Esophagus squamous epithelium (tissue), 5 donors: ENCODE measurements at places on chromosomes 12 and 14. TPM values are rescaled to one million over a fixed set of nuclear protein-coding genes. Genes with fewer than 3 reads are reported as not detected.

- peaks cover 29% of the 10 kb centered on the region for H3K4me1 ChIP-seq
- H3K36me3 ChIP-seq: no peaks in the 10 kb centered on the region
- H3K4me3 ChIP-seq: no peak overlapping the region
- DNase-seq: no peak
- H3K27ac ChIP-seq: peak overlapping the region; percentile 75
Measured at GRCh38 chr14:54686871-54687749, 120.2 kb downstream of the SAMD4A start.

The CISTR gene
- total RNA-seq: not detected

DNA sequence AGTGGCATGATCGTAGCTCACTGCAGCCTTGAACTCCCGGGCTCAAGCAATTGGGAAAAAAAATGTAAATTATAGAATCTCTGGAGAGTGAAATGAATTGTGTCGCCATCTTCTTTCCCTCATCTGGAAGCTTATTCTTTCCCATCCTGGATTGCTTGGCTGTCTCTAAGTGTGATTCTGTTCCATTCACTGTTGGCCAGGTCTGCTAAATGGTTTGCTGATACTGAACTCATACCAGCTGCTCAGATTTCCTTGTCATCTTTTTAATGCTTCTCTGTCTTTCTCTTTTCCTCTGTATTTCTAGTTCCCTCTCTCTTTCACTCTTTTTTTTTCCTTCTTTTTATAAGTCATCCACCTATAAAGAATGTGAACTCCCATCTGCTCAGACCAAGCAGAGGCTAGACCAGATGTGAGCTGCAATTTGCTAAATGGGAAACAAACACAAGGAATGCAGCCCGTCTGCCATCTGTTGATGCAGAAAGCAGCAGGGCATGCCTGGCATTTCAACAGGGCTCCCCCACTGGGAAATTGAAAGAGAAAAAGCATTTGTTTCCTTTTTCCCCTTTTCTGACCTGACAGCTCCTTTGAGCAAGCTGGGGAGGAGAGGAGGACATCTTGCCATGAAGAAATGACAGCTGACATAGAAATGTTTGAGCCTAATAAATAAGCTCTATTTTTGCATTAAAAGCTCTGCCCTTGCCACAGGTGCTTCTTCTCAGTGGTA lies 1823.6 kb upstream of the FLRT2 start:
- no peak for DNase-seq
- no peaks in the 10 kb centered on the region for H3K27me3 ChIP-seq
- H3K36me3 ChIP-seq: no peaks in the 10 kb centered on the region
- no peak overlapping the region for H3K27ac ChIP-seq
- no peak overlapping the region for H3K4me3 ChIP-seq

- H3K27ac ChIP-seq: peak overlapping the region; percentile 71
- peaks cover 28% of the 10 kb centered on the region for H3K4me1 ChIP-seq
Measured at GRCh38 chr14:32940066-32940651, 1.5 kb downstream of the NPAS3 start.

GRCh38 chr12:81874166-81874565 lies 115.0 kb upstream of the PPFIA2 start:
- no peaks in the 10 kb centered on the region for H3K4me1 ChIP-seq
- no peaks in the 10 kb centered on the region for H3K36me3 ChIP-seq
- no peak for DNase-seq
- no peaks in the 10 kb centered on the region for H3K27me3 ChIP-seq
- H3K4me3 ChIP-seq: no peak overlapping the region
- H3K27ac ChIP-seq: no peak overlapping the region

DNA sequence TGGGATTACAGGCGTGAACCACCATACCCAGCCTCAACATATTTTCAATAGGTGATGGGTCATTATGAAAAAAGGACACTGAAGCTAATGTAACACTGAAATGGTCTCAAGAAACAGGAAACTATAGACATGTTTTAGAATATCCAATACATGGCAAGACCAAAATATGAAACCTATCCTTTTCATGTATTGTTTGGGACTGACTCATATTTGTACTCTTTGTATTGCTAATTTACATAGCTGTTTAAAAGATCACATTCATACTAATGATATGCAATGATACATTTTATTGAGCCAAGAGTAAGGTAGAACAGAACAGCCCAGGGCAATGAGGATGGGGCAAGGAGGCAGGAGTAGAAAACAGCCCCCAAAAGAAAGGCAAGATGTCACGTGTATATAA lies 32.6 kb downstream of the RESF1 start:
- H3K4me3 ChIP-seq: no peak overlapping the region
- H3K27ac ChIP-seq: no peak overlapping the region
- no peak for DNase-seq
- no peaks in the 10 kb centered on the region for H3K27me3 ChIP-seq

The GDF11 gene
- 0.19 TPM for total RNA-seq

GRCh38 chr12:15749937-15750336 lies 39.3 kb downstream of the EPS8 start:
- H3K4me1 ChIP-seq: peaks cover 12% of the 10 kb centered on the region
- H3K4me3 ChIP-seq: no peak overlapping the region
- H3K27me3 ChIP-seq: no peaks in the 10 kb centered on the region
- no peak for DNase-seq
- no peaks in the 10 kb centered on the region for H3K36me3 ChIP-seq
- no peak overlapping the region for H3K27ac ChIP-seq

GRCh38 chr12:112370199-112370598 lies 12.0 kb downstream of the HECTD4 start:
- no peaks in the 10 kb centered on the region for H3K36me3 ChIP-seq
- no peak for DNase-seq
- H3K4me1 ChIP-seq: no peaks in the 10 kb centered on the region
- no peak overlapping the region for H3K4me3 ChIP-seq
- H3K27me3 ChIP-seq: no peaks in the 10 kb centered on the region

GRCh38 chr12:129887101-129887500 lies 16.7 kb downstream of the TMEM132D start:
- H3K4me1 ChIP-seq: no peaks in the 10 kb centered on the region
- no peak overlapping the region for H3K27ac ChIP-seq
- no peak for DNase-seq
- no peaks in the 10 kb centered on the region for H3K36me3 ChIP-seq

The KRT74 gene
- 6.7 TPM for total RNA-seq

DNA sequence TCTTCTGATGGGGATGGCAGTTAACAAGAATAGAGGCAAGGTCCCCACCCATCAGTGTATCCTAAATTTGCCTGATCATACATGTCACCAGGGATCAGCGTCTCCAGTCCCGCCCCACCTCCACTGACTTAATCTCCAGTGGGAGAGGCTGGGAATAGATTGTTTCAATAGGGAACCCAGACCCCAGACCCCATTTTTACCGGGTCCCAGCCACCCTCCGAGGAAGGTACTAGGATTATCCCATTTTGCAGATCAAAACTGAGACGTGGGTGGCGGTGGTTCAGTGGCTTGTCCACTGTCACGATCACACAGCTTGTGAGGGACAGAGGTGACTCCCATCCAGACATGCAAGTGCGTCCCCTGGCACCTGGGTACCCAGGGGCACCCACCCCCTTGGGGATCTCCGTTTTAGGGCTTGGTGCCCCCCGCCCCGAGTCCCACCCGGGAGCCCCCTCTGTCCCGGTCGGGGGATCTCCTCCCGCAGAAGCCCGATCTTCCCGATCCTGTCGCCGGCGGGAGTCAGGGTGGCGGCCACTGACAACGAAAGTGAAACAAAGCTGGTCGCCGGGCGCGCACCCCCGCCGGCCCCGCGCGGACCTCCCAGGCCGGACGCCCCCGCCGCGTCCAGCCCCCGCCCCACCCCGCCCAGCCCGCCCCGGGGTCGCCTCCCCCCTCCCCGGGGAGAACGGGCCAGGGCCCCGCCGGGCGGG lies 523 bp downstream of the WSB2 start:
- no peaks in the 10 kb centered on the region for H3K36me3 ChIP-seq
- H3K4me1 ChIP-seq: peaks cover 16% of the 10 kb centered on the region
- H3K27ac ChIP-seq: peak overlapping the region; percentile 100
- DNase-seq: no peak

GRCh38 chr12:76031081-76031413 lies 529 bp downstream of the PHLDA1 start:
- no peak for DNase-seq
- H3K4me3 ChIP-seq: peak overlapping the region; percentile 85
- H3K27ac ChIP-seq: peak overlapping the region; percentile 98

GRCh38 chr14:99662846-99663245 lies 17.9 kb downstream of the HHIPL1 start:
- DNase-seq: no peak
- H3K27me3 ChIP-seq: peaks cover 5% of the 10 kb centered on the region
- H3K27ac ChIP-seq: no peak overlapping the region
- no peaks in the 10 kb centered on the region for H3K36me3 ChIP-seq
- H3K4me1 ChIP-seq: peaks cover 14% of the 10 kb centered on the region

DNA sequence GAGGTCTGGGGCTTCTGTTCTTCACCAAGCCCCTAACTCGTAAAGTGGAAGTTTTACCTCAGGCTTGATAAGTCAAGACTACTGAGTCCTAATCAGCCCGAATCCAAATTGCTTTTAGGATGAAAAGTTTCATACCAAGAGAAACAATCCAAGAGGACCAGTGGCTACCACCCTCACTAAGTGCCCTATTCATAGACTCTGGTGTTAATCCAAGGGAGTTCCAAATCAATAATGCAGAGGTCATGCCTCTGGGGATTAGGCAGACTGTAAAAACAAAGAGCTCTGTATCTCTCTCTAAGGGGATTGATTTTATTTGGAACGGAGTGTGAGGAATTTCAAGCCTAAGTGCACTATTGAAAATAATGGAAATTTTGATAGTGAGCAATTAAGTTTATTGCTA lies 76.3 kb upstream of the LMNTD1 start:
- H3K4me1 ChIP-seq: no peaks in the 10 kb centered on the region
- no peaks in the 10 kb centered on the region for H3K27me3 ChIP-seq
- H3K27ac ChIP-seq: no peak overlapping the region
- H3K4me3 ChIP-seq: no peak overlapping the region
- H3K36me3 ChIP-seq: no peaks in the 10 kb centered on the region

DNA sequence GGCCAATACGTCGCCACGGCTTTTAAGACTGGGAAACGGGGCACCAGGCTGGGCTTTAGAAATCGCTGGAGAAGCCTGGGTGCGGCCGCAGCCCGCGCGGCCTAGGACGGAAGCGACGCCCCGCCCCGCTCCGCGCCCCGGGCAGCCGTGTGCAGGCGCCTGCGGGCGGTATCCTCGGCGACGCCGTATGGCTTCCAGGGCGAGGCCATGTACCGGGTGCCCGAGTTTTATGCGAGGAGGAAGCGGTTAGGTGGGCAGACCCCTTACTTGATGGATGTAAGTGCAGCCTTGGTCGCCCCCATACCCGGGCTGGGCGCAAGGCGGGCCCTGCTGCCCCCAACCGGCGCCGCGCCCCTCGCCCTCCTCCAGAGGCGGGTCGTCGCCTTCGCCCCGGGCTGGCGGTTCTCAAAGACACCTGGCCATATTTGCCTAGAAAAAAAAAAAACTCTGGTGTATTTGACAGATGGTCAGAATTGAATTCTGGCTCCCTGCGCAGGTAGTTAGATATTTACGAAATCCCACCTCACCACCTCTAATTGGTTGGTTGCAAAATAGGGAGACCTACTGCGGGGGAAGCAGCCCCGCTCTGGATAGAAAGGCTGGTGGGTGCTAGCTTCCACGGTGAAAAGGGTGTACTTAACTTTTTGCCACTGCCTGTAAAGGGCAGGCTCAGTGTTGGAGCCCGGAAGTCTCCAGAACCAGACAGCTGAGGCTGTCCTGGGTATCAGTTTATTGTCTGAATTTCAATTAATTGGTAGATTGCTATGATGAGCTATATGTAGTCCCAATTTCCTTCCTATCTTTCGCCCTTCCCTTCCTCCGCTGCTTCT lies at the start of gene PPP1R36:
Gene PPP1R36, plus strand, starts transcription at position 171 of the 830 bp plus-strand sequence. Its CDS starts 37 bp downstream, at position 208.
- no peak for DNase-seq
- peak within 1 kb of the TSS; percentile 48 for H3K4me3 ChIP-seq
- H3K36me3 ChIP-seq: no peaks in the 10 kb centered on the region
- peaks cover 22% of the 10 kb centered on the region for H3K4me1 ChIP-seq
- H3K27me3 ChIP-seq: no peaks in the 10 kb centered on the region

The TPCN1 gene
- total RNA-seq: 15.5 TPM

GRCh38 chr14:69629225-69630127 lies 18.1 kb downstream of the SUSD6 start:
- DNase-seq: no peak
- H3K27ac ChIP-seq: no peak overlapping the region
- H3K27me3 ChIP-seq: no peaks in the 10 kb centered on the region
- no peak overlapping the region for H3K4me3 ChIP-seq
- peaks cover 99% of the 10 kb centered on the region for H3K4me1 ChIP-seq

The CLEC1B gene
- total RNA-seq: not detected

DNA sequence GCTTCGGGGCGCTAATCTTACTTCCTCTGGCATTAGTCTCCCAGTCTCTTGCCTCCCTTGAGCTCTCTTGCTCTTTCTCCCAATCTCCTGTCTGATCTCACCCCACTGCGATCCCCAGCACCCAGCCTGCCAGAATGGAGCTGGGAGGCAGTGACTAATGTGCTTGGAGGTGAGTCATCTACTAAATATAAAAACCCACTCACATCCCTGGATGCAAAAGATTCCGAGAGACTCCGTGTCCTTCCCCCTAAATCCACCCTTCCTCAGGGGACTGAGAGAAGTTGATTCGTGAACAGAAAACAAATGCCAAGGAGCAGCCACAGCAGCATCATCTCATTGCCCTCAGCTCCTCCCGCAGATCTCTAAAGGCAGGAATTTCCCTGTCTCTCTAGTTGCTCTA lies 45.7 kb upstream of the KCNA5 start:
- no peak overlapping the region for H3K4me3 ChIP-seq
- H3K36me3 ChIP-seq: no peaks in the 10 kb centered on the region
- H3K4me1 ChIP-seq: no peaks in the 10 kb centered on the region

GRCh38 chr14:53409969-53410368 lies 256.8 kb upstream of the DDHD1 start:
- no peaks in the 10 kb centered on the region for H3K36me3 ChIP-seq
- H3K27ac ChIP-seq: no peak overlapping the region
- H3K4me3 ChIP-seq: no peak overlapping the region

- no peak overlapping the region for H3K4me3 ChIP-seq
- peaks cover 100% of the 10 kb centered on the region for H3K36me3 ChIP-seq
- H3K4me1 ChIP-seq: peaks cover 12% of the 10 kb centered on the region
- DNase-seq: no peak
Measured at GRCh38 chr12:53472056-53472582, 20.2 kb downstream of the PCBP2 start.

DNA sequence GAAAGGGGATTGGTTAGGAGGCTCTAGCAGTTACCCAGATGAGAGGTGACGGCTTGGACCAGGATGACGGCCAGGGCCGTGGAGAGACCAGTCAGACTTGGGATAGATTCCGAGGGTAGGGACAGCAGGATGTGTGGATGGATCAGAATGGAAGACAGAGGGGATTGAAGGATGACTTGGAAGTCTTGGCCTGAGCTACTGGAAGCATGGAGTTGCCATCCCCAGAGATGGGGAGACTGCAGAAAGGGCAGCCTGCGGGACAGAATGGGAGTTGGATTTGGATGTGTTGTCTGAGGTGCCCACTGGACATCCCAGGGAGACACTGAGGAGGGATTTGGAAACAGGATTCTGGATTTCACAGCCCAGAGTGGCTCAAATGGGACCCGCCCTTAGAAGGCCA lies 102.3 kb downstream of the CALM1 start:
- no peak overlapping the region for H3K27ac ChIP-seq
- H3K27me3 ChIP-seq: peaks cover 5% of the 10 kb centered on the region
- no peak overlapping the region for H3K4me3 ChIP-seq
- no peaks in the 10 kb centered on the region for H3K4me1 ChIP-seq
- H3K36me3 ChIP-seq: no peaks in the 10 kb centered on the region
- no peak for DNase-seq

The LEMD3 gene
- total RNA-seq: 25.0 TPM

GRCh38 chr14:22465201-22465840 lies 123.7 kb downstream of the DAD1 start:
- DNase-seq: no peak
- peaks cover 64% of the 10 kb centered on the region for H3K27me3 ChIP-seq
- H3K27ac ChIP-seq: no peak overlapping the region
- no peak overlapping the region for H3K4me3 ChIP-seq
- peaks cover 22% of the 10 kb centered on the region for H3K4me1 ChIP-seq

The NTF3 gene
- total RNA-seq: 2.3 TPM
